ENCODE measurements at places on chromosomes 1 and 21. TPM values are rescaled to one million over a fixed set of nuclear protein-coding genes. Genes with fewer than 3 reads are reported as not detected.

DNA sequence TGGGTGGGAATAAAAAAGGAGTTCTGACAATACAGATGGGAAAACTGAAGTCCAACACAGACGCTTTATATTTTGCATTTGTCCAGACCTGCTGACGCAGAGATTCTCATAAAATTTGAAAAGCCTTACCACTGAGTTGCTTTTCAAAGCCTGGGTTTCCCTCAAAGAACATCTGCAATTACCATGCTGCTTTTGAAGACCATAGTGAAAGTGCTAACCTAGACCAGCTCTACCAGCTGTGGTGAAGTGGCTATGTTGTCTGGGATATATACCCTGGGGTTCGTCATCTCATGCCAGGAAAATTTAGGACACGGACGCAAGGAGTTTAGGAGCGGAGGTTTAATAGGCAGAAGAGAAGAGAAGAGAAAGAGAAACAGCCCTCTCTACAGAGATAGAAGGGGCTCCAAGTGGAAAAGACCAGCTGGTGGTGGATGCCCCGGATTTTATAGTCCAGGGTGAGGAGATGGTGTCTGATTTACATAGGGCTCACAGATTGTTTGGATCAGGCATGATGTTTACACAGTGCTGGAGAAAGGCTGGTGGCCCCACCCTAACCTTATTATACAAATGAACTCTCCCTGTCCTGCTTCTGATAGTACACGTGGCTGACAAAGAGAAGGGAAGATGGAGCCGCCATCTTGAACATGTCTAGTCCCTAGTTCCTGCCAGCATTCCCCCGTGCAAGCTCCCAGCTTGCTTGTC is 73.8 kb downstream of the AK4 start:
- no peak for DNase-seq

- DNase-seq, result no peak
These were observed 210.3 kb downstream of the SETD4 start for GRCh38 chr21:35850029-35850428.

DNA sequence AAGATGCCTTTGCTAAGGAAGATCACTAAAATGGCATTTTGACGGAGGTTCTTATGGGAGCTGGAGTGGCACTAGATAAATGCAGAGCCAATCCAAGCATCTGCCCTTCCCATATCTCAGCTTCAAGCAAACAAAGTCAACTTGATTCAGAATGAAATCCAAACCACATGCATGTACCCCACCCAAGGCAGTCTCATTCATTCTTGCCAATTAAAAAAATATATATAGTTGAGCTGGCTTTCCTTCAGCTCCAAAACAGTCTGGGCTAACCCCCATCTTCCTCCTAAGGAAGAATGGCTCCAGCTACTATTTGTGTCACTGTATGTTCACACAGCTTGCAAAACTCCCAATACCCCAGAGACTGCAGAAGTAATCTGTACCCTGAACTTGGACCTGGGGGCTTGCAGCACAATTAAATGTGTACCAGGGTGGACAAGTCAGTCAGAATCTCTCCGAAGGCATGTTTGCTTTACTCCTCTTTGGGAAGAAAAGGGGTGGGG is 35.4 kb downstream of the GPR3 start:
- no peak for DNase-seq

DNA sequence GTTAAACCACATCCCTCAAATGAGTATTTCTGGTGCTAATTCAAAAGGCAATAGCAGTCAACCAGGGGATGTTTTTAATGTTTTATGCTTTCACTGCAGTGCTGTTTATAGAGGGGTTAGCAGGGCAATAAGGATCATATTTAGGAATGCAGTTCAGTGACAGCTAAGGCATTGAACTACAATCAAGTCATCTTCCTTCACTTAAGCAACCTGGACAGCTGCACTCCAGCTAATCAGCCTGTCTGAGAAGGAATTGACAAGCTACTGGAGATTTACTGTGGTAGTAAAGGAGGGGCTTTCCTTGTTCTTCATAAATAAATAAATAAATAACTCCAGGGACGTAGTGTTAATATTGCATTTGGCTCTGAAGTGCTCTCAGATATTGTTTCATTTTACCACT is 93.9 kb downstream of the DAB1 start:
- no peak for DNase-seq

DNA sequence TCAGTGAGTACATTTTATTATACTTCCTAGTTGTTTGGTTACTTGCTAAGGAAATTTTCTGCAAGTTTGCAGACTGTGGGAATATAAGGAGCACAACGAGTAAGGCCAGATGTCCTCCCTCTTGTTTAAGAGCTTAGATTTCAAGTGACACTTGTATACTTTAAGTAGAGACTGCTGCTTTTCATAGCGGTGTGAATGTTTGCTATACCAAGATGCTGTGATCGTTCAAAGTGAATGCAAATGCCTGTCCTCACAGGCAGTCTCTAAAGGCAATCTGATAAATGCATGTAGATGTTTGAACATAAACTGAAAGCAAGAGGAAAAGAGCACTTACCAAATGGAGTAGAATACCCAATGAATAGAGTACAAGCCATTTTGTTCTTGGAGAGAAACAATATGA is 226.4 kb downstream of the NRIP1 start:
- no peak for DNase-seq

DNA sequence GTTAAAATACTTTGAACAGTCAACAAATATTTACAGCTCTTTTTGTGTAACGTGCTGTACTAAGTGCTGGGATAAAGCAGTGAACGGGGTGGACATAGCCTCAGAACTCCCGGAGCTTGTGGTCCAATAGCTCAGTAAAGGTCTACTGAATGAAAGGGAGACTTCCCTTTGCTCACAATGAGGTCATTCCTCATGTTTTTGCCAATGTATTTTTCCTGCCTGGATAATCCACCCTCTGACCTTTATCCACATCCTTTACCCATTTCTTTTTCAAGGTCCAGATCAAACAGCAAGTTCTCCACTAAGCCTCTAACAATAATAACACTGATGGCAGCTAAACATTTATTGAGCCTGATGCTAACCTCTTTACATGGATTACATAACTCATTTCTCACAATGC is 55.9 kb downstream of the LEPR start:
- DNase-seq, result no peak

DNA sequence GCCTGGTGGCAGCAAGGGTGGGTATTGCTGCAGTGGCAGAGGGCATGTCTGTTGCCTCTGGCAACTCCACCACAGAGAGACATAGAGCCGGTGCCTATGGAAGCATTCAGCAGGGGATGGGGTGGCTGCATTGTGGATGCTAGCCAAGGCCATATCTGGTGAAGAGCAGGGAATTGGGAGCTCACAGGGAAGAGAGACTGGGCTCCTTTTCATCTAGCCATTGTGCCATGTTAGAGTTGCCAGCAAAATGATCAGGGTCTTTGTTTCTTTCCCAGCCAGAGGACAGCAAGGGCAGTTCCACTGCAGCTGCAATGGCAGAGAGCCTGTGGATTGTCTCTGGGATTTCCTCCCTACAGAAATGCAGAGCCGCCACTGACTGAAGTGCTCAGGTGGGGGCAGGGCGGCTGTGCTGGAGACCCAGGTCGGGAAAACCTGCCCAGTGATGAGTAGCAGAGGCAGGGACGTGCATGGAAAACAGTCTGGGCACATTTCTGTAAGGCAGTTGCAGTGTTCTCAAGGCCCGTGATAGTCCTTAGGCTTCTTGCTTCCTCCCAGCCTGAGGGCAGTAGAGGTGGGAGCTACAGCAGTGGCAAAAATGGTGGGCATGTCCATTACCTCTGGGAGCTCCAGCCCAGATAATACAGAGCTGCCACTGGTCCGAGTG is 40.2 kb upstream of the CYP4X1 start:
- DNase-seq, result no peak

GRCh38 chr1:25700626-25701025 is 84.0 kb downstream of the MAN1C1 start:
- DNase-seq, result no peak

DNA sequence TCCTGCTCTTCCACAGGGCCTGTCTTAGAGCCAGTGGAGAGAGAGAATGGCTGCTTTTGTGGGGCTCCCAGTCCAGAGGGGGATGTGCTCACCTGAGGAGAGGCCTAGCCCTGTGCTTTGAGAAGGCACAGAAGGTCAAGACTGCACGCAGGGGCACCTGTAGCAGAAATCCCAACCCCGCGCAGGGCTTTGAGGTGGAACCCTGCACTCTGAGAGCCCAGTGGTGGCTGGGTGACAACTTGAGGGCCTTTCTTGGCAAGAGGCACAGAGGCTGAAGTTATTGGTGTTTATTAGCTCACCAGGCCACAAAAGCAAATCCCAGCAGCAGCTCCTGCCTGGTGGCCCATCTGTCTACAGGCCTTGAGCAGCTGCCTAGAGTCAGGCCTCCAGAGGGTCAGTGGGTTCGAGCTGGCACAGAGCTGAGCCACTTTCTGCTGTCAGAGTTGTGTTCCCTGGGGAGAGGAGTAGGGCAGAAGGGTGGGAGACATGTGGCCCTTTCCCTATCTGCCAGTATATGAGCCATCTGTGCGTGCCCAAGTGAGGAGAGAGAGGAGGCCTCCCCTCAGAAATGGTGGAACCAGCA is 31.4 kb downstream of the SZRD1 start:
- DNase-seq, result no peak

GRCh38 chr1:45400049-45400448 is 59.8 kb upstream of the MUTYH start:
- DNase-seq, result peak; percentile 8

GRCh38 chr21:28734522-28735175 is 258.0 kb downstream of the LTN1 start:
- DNase-seq, result no peak

GRCh38 chr1:213303286-213303685 is 252.2 kb downstream of the RPS6KC1 start:
- DNase-seq, result peak; percentile 33

DNA sequence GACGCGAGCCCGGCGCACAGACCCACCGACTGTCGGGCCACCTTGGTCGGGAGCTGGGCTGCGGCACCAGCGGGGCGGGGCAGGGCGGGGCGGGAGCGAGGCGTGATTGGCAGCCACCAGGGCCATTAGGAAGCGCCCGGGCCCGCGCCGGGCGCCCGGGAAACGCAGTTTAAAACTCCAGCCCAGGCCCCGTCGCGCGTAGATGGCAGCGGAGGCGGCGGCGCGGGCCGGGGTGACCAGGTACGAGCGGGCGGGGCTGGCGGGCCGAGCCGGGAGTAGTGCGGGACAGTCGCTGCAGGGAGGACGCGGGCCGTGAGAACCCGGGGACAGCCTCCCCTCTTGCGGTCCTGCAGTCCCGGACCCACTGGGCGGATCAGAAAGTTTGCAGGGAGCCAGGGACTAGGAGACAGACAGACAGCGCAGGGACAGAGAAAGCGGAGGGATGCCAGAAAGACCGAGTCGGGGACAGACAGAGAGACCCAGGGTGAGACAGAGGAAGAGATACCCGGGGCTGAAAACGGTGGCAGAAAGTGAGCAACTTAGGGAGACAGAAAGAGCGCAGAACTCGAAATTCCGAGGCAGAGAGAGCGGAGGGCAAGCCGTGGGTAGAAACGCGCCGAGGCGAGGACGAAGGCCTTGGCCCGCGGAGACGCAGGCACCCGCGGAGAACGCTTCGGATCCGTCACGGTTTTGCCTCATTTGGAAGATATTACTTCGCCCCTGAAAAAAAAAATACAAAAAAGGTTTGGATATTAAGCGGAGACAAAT is at the start of gene DMBX1:
Gene DMBX1, plus strand, starts transcription at position 199 of the 768 bp plus-strand sequence. CDS start 17,175 bp downstream, outside the sequence.
- DNase-seq, result peak; percentile 51

- DNase-seq, result no peak
These were observed 86.9 kb downstream of the PRDM16 start for GRCh38 chr1:3155926-3156220.

DNA sequence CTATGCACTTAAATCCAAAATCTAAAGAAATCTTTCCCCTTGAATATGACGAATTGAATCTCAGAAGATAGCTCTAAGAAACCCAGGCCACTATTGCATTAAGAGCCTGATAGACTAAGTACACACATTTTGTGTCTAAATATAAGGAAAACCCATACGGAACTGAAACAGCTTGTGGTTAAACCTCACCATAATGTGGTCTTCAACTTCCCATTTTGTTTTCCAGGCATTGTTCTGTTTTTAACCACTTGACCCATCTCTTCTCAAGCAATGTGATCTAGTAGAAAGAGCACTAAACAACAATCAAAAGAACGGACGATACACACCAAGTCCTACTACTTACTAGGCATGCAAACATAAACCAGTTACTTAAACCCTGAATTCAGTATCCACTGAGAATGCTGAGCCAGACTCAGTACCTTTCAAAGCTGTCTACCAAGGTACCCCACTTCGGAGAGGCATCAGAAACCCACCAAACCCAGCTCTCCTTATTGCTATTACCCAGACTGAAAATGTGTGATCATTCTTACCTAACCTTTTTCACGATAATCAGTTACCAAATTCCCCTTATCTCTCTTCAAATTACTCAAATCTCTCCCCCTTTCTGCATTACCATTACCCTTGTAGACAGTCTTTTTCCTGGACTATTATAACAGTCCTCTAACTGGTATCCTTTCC is 12.8 kb downstream of the OTUD7B start:
- DNase-seq, result no peak

GRCh38 chr1:70146488-70146887 is 58.9 kb downstream of the LRRC40 start:
- DNase-seq, result no peak

DNA sequence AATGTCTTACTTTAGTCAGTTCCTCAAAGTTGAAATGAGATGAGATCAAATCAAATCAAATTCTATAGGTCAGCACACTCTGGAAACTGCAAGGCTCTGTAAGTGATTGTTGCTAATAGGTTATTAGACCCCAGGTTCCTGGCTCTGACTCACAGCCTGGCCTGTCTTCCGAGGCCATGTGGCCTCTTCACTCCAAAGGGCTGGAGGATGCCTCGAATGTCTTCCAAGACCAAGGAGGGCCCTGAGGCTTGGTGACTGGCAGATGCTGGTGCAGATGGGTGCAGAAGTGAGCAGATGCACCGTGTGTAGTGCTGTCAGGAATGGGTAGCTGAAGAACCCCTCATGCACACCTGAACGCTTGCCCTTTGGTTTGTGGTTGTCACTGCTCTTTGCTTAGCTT is 113.4 kb downstream of the MAB21L3 start:
- no peak for DNase-seq

GRCh38 chr1:201559679-201560162 is 20.8 kb downstream of the NAV1 start:
- DNase-seq, result peak; percentile 88

DNA sequence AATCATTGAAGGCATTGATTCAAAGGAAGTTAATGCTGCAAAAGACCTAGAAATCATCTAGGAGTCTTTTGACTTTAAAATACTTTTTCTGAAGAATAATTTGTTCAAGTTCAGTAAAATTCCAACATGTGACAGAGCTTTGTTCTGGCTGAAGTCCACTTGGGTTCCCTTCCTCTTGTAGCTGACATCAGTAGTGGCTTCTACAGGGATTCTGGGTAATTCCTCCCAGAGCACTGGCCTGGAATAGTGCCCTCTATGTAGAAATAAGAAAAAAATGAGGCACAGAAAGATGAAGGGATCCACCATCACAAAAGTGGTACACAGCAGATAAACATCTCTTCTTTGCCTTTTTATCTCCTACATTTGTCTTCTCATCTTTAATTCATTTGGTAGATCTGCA is 548.1 kb downstream of the LTN1 start:
- DNase-seq, result no peak

GRCh38 chr1:92362970-92363369 is 64.1 kb downstream of the RPAP2 start:
- DNase-seq, result no peak

- no peak for DNase-seq
These were observed 33.0 kb upstream of the MTF1 start for GRCh38 chr1:37892151-37893047.

Gene C1orf94
- not detected for total RNA-seq

Gene SLC45A1
- total RNA-seq, result 0.24 TPM

Gene B3GALT5
- total RNA-seq, result 7.0 TPM

Gene ATP1A2
- 4.7 TPM for total RNA-seq

Gene NBPF10
- 1.0 TPM for total RNA-seq

Gene RHOU
- 122 TPM for total RNA-seq

Gene ELK4
- 16.0 TPM for total RNA-seq

Gene GNAT2
- 0.96 TPM for total RNA-seq

Measured in hepatocyte (in vitro differentiated cells).